ENCODE measurements at places on chromosomes 7 and 10.

GRCh38 chr7:9711259-9711918, 1262.3 kb upstream of the PHF14 start:
- no peak for DNase-seq

GRCh38 chr10:57917019-57917418, 350.7 kb downstream of the IPMK start:
- no peak for DNase-seq

DNA sequence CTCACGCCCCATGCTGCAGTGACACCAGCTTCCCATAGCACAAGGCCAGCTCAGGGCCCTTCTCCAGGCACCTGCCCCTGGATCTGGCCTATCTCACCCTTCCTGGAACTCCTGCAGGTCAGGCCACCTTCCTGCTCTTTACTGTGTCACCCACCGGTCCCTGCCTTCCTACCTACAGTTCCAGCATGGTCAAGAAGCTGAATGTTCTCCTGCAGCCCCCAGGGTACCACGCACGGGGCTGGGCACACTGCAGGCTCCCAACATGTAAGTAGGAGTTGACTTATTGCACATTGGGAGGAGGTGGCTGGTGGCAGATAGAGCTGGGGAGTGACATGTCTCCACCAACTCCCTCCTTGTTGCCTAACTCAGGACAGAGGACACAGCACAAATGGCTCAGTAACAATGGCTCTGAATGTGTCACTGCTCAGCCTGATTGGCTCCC, 14.5 kb downstream of the ITPRIP start:
- no peak for DNase-seq

- DNase-seq, result no peak
These were observed 63.7 kb upstream of the ANTXRL start for GRCh38 chr10:46223064-46223480.

All from frontal cortex (tissue), 4 donors.